Stimulated activated CD4-positive, alpha-beta T cell treated with anti-CD3 and anti-CD28 coated beads, Interleukin-15, amount 100 ng/mL, for 24 hours (primary cell): ENCODE measurements at places on chromosomes 12 and 14.

DNA sequence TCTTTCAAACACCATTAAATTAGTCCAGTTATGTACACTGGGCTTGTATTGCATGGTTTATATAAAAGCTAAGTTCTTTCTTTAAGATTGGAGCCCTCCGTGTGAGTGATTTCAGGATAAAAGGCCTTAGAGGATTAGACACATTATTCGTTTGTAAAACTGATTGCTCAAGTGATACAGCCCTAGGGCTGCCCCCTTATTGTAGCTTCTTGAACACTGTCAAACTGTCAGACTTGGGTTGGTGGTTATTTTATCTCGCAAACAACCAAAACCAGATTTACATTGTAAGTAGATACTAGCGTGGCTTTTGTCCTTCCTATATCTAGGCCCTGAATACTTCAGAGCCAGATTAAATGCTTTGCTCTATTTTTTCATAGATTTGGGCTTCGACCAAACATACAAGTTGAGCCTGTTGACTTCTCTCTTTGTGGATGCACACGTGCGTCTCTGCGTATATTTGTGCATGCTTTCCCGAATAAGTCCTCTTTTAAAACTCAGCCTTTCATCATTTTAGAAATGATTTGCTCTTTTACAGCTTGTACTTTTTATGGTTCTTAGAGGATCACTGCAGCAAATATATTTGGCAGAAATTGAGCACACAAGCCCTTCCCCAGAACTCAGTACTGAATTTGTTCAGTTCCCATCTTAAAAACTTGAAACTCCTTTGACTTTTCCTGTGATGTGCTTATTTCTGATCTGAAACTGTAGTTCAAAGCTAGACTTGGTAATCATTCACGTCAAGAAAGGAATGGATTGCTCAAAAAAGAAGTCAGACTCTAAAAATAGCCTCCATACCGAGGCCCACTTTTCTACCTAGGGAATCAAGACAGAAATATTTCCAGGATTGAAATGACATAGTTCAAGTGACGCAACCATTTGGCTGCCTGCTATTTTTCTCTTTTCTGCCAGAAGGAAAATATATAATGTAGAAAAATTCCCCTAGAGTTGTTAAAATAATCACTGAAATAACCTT, 129.5 kb downstream of the ETV6 start:
- DNase-seq = no peak

- no peak for DNase-seq
These were observed 13.4 kb downstream of the FUT8 start for GRCh38 chr14:65425885-65426284.

DNA sequence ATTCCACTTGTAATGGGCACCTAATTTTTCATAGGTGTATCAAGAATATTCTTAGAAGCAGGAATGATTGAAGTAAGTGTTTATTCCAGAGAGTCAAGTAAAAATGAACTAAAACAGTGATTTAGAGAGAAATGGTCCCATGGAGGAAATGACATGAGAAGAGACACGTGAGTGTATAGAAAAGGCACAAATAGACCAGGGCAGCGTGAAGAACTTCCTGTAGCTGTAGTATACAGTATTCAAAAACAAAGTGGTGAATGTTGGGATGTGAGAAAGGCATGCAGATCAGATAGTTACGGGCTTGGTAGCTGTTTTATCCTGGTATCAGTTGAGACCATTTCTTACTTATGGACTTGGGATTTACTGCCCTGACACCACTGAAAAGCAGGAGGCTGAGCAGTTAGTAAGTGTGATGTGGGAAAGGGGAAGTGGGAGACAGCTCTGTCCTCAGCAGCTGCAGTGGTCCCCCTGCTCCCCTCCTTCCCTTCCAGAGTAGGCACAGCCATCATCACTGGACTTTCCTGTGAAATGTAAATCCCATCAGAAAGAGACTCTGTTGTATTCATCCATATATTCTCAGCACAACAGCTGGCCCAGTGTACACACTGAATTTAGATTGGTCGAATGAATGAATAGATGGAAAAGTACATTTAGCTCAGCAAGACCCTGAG, 16.8 kb upstream of the TESPA1 start:
- DNase-seq = no peak

DNA sequence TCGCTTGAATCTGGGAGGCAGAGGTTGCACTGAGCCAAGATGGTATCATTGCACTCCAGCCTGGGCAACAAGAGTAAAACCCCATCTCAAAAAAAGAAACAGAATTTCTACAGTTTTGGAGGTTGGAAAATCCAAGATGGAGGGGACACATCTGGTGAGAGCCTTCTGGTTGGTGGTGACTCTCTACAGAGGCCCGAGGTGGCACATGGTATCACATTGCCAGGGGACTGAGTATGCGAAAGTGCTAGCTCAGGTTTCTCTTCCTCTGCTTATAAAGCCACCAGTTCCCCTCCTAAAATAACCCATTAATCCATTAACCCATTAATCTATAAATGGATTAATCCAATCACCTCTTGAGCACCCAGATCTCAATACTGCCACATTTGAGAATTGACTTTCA, 70.8 kb upstream of the DACT1 start:
- no peak for DNase-seq

DNA sequence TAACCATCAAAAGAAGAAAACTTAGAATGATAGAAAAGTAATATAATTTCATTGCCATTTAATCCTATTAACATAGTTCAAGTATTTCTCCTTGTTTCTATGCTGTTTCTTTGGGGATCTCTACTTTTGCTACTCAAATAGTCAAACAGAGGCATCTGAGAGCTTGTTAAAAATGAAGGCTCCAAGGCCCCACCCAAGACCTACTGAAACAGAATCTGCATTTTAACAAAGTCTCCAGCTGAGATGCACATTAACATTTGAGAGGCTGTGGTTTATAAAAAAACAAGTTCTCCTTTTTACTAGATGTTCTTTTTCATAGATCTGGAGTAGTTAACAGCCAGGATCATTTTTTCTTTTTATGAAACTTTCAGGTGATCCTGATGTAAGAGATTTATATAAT, 31.8 kb downstream of the PPFIA2 start:
- DNase-seq = no peak

DNA sequence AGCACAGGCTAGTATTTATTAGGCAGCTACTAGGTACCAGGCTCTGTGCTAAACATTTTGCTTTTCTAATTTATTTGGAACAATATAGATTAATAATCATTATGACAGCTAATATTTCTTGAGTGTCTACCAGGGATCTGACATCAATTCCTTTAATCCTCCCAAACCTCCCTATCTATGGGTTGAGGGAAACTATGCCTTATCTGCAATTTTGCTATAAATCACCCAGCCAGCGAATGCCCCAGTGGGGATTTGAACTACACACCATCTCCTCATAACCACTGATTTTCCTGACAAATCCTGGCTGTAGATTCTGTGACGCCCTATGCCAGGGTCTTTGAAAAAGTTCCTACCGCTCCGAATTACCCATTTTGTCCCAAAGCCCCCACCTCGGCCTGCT, 21.4 kb upstream of the PLEKHG3 start:
- no peak for DNase-seq

DNA sequence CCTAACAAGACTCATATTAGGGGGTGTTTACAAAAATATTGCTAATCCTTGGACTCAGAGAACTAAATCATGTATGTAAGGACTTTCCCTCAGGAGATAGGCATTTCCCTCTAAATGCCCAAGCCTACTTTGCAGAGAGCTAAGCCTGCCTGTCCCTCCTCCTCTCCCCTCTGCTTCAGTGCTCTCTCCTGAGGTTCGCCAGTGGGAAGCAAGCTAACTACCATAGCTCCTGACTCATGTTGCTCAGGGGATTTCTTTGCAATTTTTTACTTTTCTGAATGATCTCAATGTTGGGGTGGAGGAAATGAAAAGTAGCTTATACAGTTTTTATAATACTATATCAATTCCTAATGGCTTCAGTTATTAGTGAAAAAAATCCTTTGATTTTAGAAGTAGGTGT, 29.6 kb downstream of the IFT43 start:
- DNase-seq = no peak

DNA sequence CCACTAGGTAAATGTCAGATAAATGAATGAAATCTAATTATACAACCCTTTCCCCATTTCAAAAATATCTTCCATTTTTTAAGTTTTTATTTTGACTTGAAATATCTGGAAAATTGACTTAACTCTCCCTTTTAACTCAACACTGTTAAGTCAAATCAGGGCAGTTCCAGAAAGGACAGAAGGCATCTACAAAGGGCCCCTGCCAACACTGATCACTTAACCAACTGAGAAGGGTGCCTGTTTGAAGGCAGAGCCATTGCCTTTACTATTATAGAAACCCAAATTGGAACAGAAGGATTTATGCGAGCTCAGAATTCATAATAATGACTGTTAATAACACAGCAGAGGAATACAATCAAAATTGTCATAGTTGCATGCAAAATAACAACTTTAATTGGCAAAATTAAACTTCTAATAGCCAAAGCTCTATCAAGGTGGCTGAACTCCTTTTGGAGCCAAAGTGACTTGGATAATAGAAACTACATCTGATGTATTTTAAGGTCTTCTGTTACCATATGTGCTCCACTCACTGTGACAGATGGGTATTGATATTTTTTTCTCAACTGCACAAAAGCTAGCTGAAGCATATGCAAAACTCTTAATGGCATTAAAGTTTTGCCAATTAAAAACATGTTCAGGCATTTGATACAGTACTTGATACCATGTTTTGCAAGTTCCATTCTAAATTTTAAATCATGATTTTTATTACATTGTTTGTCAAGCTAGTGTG, 383.8 kb downstream of the NOVA1 start:
- no peak for DNase-seq

DNA sequence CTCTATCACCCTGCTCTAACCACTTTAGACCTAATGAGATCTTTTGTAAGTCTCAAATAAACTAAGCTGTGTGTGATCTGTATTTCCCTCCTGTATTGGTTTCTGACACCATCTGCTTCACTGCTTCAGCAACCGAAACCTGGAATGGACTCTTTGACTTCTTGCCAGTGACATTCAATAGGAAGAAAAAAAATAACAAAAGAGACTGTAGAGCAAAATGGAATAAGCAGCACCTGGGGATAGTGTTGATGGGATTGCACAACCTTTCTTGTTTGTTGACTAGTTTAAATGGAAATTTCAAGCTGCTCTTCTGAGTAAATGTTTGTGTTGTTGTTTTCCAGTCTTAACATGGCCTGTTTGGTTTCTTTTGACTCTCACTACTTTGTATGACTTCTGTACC, 888.6 kb upstream of the SEL1L start:
- no peak for DNase-seq

DNA sequence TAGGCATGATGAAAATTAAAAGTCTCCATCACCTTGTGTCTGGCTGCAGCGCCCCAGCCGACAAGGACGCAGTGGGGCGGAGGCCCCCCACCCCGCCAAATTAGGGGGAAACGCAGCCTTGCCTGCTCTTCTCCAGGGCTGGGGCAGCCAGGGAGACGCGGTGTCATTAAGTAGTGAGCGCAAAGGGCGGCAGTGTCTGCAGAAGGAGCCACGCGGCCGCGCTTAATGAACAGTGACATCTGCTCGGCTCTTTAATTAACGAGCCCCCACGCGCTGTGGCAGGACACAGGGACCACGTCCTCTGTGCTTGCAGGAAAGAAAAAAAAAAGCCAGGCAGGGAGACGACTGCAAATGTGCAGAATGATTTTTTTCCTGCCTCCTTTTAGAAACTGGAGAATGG, 93.4 kb upstream of the NCOR2 start:
- DNase-seq = no peak

DNA sequence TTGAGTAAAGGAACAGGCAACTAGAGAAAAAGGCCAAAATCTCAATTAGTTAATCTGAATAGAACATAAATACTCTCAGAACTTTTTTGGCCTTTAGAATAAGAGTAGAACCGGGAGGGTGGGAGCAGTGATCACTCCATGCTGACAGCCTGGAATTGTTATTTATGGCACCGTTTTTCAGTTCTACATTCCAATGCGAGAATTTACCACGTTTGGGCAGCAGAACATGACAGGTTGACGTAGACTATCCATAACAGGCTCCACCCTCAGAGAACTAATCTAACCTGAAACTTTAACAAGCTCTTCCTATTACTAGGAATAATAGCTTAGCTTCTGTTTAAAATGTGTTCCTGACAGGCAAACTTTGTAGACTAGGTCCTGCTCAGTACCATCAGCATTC, 379.1 kb downstream of the SEC23A start:
- DNase-seq = no peak

DNA sequence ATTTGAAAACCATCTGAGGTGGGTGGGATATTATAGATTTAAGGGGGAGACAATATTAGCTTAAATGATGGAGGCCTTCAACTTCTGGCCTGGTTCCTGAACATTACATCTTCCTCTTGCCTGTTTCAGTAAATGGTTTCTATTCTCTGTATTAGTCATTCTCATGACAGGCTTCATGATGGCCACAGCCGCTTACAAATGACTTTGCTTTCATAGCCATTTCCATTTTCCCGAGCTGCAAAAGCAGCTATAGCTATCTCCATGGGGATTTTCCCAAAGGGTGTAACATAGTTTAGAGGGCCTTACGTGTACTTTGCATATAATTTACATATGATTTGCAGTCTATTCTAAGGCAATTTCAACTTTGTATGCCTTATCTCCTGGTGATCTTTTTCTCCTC, 121.8 kb downstream of the NRXN3 start:
- DNase-seq = no peak

GRCh38 chr14:34049790-34050189, 98.9 kb upstream of the EGLN3 start:
- DNase-seq = no peak

DNA sequence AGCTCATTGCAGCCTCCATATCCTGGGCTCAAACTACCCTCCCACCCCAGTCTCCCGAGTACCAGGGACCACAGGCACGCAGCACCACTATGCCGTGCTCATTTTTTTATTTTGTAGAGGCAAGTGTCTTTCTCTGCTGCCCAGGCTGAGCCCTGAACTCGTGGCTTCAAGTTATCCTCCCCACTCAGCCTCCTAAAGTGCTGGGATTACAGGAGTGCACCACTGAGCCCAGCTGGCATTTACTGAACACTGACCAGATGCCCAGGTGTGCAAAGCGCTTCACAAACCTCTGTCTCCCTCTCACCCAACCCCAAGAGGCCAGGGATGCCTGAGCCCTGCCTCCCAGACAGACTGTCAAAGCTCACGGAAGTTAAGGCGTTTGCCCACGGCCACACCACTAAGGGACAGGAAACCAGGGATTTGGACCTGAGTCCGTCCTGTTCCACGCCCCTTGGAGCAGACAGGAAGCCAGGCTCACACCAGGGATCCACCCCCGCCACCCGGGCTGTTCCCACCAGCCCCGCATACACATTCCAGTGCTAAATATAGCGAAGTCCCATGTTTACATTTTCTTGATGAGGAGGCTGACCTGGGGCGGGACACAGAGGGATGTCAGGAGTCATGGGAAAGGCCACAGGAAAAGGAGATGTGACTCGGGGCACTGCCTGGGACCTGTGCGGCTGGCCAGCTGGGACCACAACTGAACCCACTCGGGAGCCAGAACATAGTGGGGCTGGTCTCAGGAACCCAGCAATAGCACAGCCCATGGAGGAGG, 51.2 kb downstream of the TESC start:
- no peak for DNase-seq

GRCh38 chr14:104253901-104254353, 115.5 kb downstream of the KIF26A start:
- no peak for DNase-seq

- DNase-seq = no peak
These were observed 35.7 kb upstream of the BEGAIN start for GRCh38 chr14:100622708-100623485.

GRCh38 chr12:29278673-29279420, 102.1 kb downstream of the ERGIC2 start:
- DNase-seq = no peak
